ENCODE measurements at places on chromosomes 12 and 14.

DNA sequence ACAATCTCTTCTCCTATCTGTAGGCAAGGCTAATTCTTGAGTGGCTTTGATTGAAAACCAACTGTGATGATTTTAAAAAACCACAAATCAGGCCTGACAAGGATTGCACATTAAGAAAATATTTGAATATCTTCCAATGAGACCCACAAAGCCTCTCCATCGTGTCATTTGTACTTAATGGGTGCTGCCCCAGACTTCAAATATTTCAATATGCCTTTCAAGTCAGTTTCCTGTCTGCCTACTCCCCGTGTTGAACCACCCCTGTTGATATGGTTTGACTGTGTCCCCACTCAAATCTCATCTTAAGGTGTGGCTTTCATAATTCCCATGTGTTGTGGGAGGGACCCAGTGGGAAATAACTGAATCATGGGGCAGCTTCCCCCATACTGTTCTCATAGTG, 159.7 kb upstream of the EGLN3 start:
- DNase-seq: no peak

DNA sequence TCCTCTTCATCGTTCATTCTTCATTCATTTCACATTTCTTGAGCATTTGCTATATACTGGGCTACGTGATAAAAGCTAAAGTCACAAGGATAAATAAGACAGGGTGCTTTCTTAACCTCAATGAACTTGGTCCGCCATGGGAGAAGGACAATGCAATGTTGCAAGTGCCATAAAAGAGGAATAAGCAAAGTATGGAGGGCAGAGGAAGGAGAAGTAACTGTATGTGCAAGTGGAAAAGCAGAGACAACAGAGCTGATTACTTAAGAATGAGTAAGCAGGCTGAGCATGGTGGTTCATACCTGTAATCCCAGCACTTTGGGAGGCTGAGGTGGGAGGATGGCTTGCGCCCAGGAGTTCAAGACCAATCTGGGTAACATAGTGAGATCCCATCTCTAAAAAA, 14.4 kb downstream of the AREL1 start:
- DNase-seq: peak; percentile 68

- DNase-seq: no peak
Measured at GRCh38 chr12:101738920-101739665, at the start of gene SYCP3. Gene SYCP3 (minus strand): TSS chr12:101739462. CDS start chr12:101737935, 1,527 bp downstream.

- no peak for DNase-seq
Measured at GRCh38 chr14:74595006-74595735, 16.9 kb downstream of the LTBP2 start.

DNA sequence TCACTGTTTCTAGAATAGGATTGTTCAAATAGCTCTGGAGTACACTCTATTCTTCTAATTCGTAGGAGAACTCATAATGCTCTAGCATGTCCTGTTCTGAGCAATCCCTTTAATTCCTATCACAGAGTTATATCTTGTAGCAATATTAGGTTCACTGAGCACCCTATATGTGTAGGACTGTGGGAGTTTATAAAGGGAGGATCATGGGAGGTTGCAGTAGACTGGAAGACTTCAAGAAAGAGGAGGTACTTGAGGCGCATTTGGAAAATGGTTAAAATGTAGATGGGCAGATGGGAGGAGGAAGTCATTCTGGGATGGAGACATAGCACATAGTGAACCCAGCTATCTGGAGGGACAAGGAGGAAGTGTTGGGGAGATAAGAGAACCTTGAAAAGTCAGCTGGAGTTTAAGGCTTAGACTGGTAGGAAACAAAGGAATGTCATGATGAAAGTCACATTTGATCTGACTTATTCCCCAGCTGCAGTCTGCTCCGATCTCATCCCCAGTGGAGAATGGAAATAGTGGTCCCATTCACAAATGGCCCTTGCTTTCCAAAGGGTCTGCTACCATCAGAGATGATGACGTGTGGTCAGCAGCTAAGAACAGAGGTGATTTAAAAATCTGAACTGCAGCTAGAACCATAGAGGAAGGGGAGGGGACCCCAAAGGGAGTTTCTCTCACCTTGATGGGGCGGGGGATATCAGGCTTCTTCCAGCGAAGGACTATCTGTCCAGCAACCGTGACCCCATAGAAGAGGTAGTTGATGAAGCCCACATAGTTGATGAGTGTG, 10.1 kb upstream of the CEBPE start:
- DNase-seq: no peak

DNA sequence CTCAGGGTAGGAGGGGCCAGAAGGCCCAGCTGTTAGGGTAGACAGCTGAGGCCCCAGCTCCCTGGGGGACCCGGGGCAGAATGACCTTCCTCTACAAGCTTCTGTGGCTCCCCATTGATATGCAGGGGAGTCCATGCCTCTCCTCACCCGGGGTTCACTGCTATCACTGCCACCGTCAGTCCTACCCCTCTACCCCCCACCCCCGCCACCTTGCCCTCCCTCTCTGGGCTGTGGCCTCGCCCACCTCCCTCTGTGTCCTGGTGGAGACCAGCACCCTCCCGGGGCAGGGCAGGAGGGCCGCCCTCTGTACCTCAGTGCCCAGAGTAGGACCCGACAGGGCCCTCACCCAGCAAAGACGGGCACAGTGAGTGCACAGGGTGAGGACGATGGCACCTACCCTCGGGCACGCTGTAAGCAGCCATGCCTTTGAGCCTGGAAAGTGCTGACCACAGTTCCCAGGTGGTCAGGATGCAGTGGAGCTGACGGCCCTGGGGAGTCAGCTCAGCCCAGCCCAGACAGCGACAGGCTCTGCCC, 88.4 kb upstream of the SFSWAP start:
- no peak for DNase-seq

DNA sequence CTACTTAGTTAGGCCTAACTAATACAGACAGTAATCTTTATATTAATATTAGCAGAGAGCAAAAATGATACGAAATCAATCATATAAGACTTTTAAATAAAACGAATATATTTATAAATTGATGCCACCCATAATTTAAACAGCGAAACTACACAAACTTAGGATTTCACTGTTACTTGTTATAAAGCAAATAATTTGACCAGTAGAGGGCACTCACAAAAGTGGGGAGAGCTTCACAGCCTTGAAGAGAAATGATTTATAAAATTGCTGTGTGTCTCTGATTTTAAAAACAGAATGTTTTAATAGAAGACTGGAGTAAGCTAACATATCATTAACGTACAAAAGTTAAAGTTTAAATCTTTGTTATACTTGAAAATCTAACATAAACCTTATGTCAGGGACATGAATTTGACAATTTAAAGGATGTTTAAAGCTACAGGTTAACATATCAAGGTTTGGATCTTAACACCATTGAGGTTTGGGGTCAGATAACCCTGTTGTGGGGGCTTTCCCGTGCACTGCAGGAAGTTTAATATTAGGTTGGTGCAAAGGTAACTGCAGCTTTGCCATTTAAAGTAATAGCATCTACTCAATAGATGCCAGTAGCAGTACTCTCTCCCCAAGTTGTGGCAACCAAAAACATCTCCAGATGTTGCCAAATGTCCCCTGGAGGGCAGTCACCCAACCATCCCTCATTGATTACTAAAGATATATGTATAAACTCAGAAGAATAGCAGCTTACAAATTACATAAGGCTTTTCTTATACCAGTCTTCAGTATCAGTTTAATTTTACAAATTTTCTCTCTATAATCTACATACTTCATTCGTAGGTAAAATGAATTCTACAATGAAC, 9.3 kb downstream of the KRAS start:
- DNase-seq: peak; percentile 58

- DNase-seq: no peak
Measured at GRCh38 chr12:124543590-124544310, 23.7 kb downstream of the NCOR2 start.

DNA sequence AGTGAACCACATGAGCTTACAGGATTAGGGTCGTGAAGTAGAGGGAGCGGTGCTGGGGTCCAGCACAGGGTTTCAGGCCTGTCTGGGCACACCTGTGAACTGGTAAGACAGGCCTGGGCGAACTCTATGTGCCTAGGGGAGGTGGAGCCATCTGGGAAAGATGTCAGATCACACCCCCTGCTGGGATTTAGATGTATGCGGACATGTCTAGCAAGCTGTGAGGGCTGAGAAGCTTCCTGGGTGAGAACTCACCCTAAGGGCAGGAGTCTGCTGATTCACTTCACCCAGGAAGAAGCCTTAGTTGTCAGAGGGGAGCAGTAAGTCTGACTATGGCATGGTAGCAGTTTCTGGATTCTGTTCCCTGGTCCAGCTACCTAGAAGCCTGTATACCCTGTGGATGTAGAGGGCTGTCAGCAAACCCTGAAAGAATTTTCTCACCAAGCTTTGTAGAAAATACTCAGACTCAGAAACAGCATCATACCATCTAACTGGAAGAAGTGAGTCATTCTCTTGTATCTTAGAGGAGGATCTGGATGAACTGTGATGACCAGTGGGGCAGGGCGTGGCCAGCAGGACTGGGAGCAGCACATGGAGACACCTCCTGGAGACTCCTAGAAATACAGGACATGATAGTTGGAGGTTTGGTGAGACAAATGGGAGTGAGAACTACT, 11.2 kb upstream of the PYGL start:
- DNase-seq: peak; percentile 95

DNA sequence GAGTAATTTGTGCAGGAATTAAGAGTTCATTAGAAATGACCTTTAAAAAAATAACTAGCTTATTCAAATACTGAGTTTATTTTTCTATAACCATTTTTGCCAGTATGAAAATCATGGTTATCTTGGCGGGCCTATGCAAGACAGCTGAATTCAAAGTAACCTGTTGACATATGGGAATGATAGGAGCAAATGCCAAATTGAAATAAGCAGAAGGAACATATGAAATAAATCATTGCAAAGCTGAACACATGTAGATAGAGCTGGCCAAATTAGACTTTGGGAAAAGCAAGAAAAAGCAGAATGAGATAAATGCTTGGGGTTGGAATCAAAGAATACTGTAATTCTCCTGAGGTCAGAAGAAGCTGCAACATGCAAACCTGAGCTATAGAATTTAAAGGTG, 372.5 kb downstream of the ADAMTS20 start:
- no peak for DNase-seq

DNA sequence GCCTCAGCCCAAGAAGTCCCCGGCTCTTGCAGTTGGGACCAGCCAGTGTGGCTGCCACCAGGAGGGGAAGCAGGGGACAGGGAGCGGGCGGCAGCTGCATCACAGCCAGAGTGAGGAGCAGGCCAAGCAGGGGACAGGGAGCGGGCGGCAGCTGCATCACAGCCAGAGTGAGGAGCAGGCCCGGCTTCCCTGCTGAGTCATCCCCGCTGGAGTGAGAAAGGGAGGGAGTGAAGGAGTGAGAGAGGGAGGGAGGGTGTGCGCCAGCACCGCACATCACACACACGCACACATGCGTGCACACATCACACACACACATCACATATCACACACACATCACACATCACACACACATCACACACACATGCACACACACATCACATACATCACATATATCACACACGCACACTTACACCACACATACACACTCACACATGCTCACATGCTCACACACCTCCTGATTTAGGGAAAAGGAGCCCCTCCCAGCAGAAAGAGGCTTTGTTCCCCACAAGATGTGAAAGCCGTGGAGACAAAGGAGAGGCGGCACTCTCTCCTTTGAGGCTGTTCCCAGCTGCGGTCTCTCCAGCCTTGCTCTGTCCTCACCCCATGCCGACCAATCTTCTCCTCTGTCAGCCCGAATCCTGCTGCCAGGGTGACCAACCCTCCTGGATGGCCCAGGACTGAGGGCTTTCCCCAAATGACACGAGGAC, 16.7 kb upstream of the ZDHHC22 start:
- no peak for DNase-seq

DNA sequence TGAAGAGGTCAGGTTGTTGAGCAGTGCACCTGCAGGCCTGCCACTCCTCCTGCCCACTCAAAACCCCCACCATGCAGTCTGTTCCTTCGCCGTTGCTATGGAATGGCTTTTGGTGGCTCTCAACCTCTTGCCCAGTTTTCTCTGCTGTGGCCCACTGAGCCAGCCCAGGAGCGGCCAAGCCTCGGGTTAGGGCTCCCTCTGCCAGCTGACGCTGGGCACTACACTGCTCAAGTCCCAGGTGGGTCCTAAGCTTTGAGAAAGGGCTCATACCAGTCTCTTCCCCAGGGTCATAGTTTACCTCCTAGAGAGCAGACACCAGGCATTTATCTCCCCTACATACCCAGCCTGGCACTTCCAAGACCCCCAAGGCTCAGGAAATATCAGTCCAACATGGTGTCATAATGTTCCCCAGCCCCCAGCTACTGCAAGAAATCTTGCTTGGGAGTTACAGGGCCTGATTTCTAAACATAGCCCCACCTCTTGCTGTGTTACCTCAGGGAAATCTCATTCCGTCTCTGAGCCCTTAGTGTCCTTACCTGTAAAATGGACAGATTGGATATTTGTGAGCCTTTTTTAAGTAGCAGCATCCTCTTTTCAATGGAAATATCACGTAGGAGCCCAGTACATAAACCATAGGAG, 59.4 kb downstream of the TSPAN11 start:
- DNase-seq: peak; percentile 55

DNA sequence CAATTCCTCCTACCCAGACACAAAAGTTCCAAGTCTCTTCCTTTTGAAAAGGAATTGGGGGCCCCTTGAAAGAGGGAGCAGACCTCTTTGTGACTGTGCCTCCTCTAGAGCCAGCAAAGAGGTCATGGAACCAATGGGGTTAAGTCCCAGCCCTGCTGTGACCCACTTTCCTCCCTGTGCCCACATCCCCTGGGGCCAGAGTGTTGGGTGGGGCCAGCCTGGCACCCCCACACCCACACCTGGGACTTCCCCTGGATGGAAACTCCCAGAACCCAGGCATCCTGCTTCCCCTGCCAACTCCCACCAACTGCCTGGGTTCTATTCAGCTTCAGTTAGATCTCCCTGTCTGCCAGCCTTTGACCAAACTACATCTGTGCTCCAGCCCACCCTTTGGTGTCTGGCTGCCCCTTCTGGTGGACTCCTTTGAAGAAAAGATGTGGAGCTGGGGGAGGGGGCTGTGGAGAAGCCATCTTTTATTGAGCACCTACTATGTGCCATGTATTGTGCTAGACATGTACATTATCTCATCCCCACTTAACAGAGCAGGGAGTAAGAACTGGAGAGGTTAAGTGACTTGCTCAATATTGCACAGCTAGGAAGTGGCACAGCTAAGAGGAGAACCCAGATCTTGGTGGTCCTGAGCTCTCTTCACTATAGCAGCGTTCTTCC, 4.6 kb upstream of the RARG start:
- no peak for DNase-seq

GRCh38 chr12:79921786-79922185, 13.1 kb downstream of the PPP1R12A start:
- DNase-seq: no peak

GRCh38 chr12:25071366-25071765, 122.5 kb upstream of the BCAT1 start:
- DNase-seq: peak; percentile 22

DNA sequence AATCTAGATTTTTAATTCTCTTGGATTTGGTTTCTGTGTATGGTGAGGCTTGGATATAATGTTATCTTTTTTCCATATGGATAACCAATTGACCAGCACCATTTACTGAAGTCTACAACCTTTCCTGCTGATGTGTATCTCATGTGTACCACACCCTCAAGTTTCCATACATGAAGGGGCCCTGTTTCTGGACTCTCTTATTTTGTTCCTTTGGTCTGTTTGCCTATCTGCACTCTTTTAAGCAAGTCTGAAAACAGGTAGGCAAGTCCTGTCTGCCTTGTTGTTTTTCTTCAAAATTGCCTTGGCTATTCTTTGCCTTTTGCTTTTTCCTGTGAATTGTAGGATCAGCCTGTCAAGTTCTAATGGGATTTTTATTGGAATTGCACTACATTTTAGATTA, 44.6 kb downstream of the MAX start:
- DNase-seq: no peak

- DNase-seq: peak; percentile 84
Measured at GRCh38 chr12:22101749-22102243, 55.8 kb downstream of the CMAS start.

- no peak for DNase-seq
Measured at GRCh38 chr12:9597365-9597764, 10.4 kb downstream of the KLRB1 start.

- DNase-seq: no peak
Measured at GRCh38 chr12:51027342-51027835, 1.2 kb upstream of the SLC11A2 start.
